Activated T-helper 1 cell treated with anti-CD3 and anti-CD28 coated beads, Interleukin-2, amount 50 U/mL, for 16 hours (primary cell): ENCODE measurements at places on chromosomes 5 and 9.

- no peak for DNase-seq
Measured at GRCh38 chr9:73683862-73684591, 532.4 kb downstream of the ANXA1 start.

GRCh38 chr9:95512709-95513095, 4.1 kb downstream of the PTCH1 start:
- no peak for DNase-seq

- DNase-seq: no peak
Measured at GRCh38 chr5:89936576-89936975, 473.0 kb downstream of the CETN3 start.

DNA sequence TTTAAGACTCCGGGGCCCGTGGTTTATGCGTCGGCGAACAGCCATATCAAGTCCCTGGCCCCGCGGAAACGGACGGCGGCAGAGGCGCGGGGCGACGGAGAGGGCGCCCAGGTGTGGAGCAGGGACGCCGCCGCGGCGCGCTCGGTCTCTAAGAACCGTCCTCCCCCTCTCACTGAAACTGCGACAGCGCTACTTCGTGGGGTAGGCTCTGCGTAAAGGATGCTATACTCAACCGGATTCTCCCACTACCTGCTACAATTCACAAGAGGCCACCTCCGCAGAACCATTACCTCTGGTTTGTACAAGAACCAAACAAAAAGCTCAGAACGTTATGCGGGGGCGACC, 404 bp downstream of the MRNIP start:
- peak; percentile 32 for DNase-seq

GRCh38 chr5:172903790-172904189, 55.4 kb upstream of the RPL26L1 start:
- no peak for DNase-seq

- DNase-seq: no peak
Measured at GRCh38 chr5:158261674-158262367, 402.9 kb upstream of the CLINT1 start.

DNA sequence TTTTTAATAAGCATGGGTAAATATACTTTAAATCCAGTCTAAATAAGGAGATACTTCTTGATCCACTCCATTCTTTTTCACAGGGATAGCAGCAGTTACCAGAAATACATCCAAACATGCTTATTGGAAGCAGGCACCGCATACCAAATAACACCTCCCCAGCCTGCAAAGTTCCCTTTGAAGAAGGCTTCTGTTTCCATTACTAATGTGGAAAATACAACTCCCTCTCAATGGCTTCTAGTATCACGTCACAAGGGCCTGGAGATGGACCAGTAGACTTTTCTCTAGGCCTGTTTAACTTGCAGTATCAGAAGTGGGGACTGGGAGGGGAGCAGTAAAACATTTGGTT, 20.8 kb downstream of the TMEM245 start:
- no peak for DNase-seq

DNA sequence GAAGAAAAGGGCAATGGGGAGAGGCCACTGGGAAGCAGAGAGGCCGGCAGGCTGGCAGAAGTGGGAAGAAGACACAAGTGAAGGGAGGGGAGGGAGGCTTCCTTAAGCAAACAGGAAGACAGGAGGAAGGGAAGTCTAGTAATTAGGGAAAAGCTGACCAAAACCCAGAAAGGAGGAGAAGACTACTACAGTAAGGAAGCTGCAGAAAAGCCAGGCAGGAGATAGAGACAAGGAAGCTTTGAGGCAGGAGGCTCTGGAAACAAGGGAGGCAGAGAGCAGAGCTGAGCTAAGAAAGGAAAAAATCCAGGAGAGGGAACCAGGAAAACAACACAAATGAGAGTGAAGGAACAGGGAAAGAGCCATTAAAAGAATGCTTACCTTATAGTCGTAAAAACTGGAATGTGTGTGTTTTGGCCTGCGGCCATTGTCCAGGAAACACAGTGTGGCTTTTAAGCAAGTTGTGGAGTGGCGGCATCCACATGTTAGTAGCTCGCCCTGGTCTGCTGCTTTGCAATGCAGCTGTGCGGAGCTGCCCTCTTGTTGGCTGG, 317.1 kb upstream of the CLINT1 start:
- no peak for DNase-seq
